GM12878 (cell line): ENCODE measurements at places on chromosomes 4 and X.

DNA sequence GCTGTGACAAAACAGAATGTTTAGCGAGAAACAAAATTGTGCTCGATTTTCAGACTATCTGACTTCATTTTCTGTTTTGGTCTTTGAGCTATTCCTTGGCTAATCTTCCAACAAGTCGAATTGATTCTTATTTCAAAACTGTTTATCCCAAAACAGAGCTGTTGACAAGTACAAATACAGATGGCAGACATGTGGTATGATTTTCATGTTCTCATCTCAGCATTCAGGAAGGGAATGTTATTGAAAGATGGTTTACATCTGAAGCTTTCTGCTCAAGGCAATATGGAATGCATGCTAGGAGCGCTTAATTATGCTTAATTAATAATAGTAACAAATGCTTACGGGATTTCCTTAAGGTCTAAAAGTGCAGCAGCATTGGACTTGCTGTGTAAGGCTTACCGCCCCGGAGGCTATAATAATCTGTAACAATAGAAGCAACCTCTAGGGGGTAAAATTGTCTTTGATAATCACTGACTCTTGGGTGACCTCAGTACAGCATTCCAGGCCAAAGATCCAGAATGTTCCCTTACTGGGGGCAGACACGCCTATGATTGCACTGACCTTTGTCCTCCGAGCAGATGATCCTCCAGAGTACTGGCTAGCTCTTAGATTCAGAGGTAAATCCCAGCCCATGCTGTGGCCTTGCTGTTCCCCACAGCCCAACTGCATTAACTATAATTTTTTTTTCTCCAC lies 16.4 kb downstream of the LSM6 start:
- no peak for DNase-seq

GRCh38 chr4:101724093-101724492 lies 66.4 kb upstream of the BANK1 start:
- DNase-seq: no peak

DNA sequence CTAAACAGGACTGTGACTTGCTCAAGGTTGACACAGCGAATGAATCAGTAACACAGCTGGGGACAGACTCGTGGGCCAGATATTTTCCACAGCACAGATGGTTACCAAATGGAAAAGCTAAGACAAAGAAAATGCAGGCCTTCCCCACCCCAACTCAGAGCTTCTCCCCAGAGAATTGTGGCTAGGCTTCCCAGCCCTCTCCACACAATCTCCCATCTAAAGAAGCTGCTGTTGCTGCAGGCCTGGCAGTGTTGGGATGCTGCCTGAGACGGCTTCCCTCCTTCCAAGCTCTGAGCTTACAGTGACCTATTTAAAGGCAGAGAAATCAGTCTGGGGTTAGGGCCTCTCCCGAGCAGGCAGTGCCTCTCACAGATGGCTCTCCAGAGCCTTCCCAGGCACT lies 46.5 kb upstream of the PGRMC1 start:
- DNase-seq: no peak

- DNase-seq: no peak
These were observed 121.9 kb downstream of the PALLD start for GRCh38 chr4:168618577-168619265.

DNA sequence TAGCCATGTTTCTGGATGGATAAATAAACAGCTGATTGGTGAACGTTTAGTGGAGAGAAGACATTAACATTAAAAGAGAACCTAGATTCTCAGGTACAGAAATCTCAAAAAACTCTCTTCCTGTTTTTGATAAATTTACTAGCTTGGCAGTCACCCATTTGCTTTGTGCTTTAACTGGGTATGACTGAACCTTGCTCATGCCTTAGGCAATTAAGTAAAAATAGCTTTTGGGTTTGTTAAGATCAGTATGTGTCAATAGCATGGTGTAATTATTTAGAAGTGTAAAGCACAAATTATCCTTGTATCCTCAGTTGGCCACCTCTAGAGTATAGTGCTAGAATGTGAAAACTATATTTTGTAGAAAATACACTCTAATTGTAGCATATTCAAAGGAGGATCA lies 200.0 kb downstream of the CFAP299 start:
- no peak for DNase-seq

DNA sequence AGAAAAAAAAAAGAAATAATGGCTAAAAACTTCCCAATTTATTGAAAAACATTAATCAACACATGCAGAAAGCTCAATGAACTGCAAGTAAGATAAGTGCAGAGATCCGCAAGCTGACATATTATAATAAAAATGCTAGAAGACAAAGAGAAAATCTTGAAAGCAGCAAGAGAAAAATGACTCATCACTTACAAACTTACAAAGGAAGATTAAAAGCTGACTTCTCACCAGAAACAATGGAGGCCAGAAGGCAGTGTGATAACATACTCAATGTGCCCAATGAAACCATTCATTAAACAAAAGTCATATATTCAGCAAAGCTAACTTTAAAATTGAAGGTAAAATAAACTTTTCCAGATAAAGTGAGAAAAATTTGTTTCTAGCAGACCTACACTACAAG lies 7.3 kb upstream of the BRWD3 start:
- no peak for DNase-seq

DNA sequence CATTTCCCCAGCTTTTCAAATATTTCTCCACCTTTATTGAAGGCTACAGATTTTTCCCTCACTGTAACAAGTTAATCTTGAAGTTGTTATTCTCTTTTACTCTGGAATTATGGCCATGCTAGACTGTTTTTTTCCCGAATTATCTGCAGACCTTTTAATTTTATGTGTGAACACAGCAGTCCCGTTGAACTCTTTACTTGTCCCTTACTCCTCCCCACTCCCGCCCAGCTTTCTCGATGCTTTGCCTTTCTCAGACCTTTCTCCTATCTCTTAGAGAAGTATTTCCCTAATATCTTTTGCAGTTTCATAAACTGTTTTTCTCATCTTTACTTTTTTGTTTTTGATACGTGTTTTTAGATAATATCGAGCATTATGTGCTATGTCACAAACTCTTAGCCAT lies 776 bp downstream of the CEP44 start:
- no peak for DNase-seq

DNA sequence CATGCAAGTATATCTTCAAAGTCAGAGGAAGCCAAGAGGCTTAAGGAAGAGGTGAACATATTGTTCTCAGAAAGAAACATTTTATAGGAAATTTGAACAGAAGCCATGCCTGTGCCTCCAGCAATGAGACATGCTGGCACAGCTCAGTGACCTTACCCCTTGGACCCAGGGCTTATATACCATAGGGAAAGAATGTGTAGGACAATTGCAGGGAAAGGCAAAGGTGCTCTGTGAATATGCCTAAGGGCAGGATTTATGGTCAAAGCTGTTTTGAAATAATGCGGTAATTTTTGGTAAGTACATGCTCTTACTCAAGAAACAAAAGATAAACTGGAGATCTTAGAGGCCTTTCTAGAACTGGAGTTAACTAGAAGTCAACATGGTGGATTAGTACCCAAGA lies 568.8 kb downstream of the GRID2 start:
- no peak for DNase-seq

DNA sequence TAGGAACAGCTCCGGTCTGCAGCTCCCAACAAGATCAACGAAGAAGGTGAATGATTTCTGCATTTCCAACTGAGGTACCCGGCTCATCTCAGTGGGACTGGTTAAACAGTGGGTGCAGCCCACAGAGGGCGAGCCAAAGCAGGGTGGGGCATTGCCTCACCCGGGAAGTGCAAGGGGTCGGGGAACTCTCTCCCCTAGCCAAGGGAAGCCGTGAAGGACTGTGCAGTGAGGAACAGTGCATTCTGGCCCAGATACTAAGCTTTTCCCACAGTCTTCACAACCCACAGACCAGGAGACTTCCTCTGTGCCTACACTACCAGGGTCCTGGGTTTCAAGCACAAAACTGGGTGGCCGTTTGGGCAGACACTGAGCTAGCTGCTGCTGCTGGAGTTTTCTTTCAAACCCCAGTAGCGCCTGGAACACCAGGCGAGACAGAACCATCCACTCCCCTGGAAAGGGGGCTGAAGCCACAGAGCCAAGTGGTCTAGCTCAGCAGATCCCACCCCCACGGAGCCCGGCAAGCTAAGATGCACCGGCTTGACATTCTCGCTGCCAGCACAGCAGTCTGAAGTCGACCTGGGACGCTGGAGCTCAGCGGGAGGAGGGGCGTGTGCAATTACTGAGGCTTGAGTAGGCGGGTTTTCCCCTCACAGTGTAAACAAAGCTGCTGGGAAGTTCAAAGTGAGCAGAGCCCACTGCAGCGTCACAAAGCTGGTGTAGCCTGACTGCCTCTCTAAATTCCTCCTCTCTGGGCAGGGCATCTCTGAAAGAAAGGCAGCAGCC lies 84.6 kb downstream of the THOC2 start:
- no peak for DNase-seq

GRCh38 chr4:89242864-89243732 lies 64.5 kb downstream of the GPRIN3 start:
- no peak for DNase-seq

DNA sequence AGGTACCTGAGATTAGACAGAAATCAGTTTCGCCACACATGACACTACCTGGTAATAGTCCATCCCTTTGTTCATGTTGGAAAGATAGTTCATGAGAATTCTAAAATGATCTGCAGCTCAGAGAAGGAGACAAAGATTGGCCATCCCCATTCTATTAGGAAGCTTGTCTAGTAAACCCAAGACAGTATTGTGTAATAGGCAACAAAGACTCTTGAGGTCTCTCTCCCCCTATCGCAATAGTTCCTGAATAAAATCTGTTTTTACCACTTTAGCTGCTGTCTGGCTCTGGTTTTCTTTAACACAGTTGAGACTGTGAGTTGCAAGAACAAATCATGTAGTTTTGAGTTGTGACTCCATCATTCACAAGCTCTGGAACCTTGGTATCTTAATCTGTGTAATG lies 14.8 kb upstream of the BBS7 start:
- no peak for DNase-seq

GRCh38 chr4:127007305-127007704 lies 625.5 kb upstream of the INTU start:
- DNase-seq: no peak

- DNase-seq: no peak
These were observed 114.4 kb upstream of the NOCT start for GRCh38 chr4:138901177-138901576.

DNA sequence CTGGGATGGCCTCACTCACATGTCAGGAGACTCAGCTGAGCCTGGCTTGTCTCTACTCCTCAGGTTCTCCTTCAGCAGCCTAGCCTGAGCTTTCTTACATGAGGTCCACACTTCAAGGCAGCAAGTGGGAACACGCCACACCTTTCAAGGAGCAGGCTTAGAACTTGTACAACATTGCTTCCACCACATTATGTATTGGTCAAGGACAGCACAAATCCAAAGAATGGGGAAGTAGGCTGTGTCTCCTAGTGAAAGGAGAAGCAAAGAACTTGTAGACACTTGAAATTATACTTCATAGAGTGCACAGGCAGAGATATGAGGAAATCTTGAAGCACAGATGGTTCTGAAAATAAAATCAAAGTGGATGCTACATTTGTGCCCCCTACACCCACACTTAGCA lies 120.9 kb upstream of the NOCT start:
- no peak for DNase-seq

GRCh38 chr4:109444182-109444844 lies 10.7 kb downstream of the SEC24B start:
- DNase-seq: no peak

DNA sequence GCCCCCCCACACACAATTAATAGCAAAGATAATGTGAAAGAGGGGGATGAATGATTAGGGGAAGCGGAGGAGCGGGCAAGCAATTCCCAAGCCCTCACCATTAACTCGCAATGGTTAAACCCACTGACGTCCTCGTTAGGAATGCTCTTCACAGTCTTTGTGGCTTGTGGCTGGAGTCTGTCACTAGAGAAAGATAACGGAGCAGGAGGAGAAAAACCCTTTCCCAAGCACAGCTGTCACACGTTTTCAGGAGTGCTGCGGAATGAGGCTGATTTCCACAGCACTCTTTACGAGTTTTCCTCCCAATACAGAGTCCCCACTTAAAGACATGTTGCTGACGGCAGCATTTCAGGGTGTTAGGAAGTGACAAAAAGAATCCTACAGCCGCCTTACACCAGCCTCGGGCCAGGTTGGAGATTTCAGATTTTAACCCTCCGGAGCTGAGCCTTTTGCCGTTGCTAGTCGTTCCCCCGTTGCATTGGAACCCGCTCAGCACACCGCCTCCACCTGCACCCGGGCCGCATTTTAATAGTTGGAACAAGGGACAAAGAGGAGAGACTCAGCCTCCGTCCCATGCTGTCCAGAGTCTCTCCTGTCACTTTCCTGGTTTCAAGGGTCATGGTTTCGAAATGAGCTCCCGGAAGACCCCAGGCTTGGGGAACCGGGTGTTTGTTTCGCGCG lies 92.2 kb downstream of the GEMIN8 start:
- DNase-seq: no peak
